NCI-H2171 treated with DMSO at 0.1 percent for 48 hours (cell line): ENCODE measurements at places on chromosomes 7 and 10.

GRCh38 chr10:31116226-31116625 is 84.6 kb upstream of the ZNF438 start:
- DNase-seq, result no peak

- DNase-seq, result no peak
These were observed 35.5 kb upstream of the DGKI start for GRCh38 chr7:137882261-137882668.

DNA sequence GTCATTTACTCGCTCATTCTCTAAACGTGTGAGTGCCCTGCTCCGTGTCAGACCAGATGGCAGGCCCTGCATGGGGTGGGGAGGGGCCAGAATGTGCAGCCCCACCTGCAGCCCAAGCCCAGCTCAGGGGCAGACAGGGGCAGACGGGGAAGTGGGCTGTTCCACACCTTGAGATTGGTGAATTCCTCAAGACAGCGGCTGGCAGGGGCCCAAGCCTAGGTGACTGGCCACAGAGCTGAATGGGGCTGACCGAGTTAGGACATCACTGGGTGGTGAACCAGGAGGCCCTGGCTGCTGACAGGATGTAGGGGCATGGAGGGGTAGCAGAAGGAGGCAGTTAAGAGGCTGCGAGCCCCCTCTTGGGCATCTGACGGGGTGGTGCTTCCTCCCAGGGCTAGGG is 79.1 kb downstream of the MGMT start:
- no peak for DNase-seq

DNA sequence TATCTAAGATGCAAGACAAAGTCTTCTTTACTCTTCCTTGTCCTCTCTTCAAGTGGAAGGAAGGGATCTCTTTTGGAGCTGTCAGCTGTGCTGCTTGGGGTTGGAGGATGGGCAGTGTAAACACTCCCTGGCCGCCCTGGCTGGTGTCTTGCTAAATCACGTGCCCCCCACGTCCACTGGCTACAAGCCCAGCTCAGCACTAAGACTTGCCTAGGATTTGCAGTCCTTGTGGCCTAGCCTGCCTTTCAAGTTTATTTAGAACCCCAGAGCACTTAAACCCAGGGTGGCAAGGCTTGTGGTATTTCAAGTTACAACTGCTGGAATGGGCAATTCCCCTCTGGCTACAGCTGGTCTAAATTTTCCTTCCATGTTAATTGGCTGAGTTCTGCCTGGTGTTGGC is 272.4 kb upstream of the MYO3A start:
- DNase-seq, result no peak

GRCh38 chr7:114688443-114689055 is 233.3 kb upstream of the MDFIC start:
- DNase-seq, result peak; percentile 79

GRCh38 chr7:24503506-24503905 is 69.7 kb upstream of the PALS2 start:
- no peak for DNase-seq

GRCh38 chr7:121360564-121360963 is 31.8 kb downstream of the WNT16 start:
- DNase-seq, result no peak

- no peak for DNase-seq
These were observed 16.7 kb downstream of the DLG5 start for GRCh38 chr10:77909749-77910375.

DNA sequence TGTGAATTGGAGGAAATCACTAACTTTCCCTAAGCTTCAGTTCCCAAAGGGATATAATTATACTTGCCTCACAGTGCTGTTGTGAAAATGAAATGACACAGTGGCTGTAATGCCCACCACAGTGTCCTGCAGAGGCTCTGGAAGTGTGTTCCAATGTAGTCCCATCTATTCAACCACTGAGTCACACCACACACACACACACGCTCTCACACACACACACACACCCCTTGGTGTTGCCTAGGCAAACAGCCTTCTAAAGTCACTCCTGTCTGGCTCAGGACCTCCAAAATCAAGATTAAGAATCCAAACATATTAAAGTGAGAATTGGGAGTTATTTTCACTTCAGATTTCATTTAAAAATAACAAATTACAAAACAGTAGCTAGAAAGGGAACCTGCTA is 73.3 kb downstream of the NRCAM start:
- DNase-seq, result no peak

DNA sequence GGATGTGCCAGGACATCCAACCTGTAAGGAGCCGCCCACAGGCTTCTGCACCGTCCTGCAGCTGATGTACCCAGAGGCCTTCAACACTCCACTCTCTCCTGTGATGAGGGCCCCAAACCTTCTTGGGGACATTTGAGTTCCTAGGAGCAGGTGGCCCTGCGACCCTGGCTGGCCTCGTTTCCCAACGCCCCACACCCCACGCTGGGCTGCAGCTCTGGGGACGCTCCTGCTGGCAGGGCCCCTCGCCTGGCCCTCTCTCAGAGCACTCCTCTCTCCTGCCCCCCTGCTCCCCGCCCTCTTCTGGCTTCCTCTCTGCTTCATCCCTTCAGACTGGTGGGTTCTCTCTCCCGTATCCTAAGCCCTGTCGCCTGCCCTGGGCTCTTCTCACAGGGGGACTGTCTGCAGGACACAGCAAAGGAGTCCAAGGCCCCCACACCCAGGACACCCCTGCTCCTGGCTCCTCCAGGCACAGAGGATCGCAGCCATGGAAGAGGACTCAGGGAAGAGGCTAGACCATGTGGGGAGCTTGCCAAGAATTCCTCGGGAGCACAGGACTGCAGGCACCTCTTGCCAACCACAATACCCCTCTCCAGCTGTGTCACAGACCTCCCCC is 541.4 kb downstream of the TCERG1L start:
- no peak for DNase-seq

- peak; percentile 66 for DNase-seq
These were observed 26.0 kb downstream of the SLC29A3 start for GRCh38 chr10:71344993-71345480.

DNA sequence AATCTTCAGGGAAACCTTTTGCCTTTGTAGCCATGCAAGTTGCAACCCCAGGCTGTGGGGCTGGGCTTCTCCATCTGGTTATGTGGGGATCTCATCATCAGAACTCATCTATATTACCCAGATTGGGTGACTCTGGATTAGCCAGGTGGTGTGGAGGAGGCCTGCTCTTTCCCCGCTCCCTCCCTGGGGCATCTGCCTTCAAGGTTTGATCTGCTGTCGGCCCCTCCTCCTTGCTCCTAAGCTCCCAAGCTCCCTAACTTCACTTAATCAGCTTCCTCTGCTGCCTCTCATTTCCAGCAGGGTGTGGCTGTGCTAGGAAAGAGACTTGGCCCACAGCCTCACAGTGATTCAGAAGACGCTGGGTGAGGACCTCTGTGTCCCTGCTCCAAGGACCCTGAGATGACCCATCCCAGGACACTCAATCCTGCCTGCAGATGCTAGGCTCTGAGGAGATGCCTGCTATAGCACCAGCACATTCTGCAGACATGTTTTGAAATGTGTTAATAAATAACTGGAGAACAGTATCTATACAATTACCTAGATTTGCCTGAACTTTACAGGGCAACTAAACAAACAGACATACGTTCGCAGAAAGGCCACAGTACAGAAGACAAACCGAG is 392.1 kb upstream of the PODXL start:
- peak; percentile 96 for DNase-seq

- DNase-seq, result no peak
These were observed 129.1 kb downstream of the SND1 start for GRCh38 chr7:127781081-127781480.

GRCh38 chr10:26622891-26623290 is 74.6 kb upstream of the PDSS1 start:
- DNase-seq, result no peak

DNA sequence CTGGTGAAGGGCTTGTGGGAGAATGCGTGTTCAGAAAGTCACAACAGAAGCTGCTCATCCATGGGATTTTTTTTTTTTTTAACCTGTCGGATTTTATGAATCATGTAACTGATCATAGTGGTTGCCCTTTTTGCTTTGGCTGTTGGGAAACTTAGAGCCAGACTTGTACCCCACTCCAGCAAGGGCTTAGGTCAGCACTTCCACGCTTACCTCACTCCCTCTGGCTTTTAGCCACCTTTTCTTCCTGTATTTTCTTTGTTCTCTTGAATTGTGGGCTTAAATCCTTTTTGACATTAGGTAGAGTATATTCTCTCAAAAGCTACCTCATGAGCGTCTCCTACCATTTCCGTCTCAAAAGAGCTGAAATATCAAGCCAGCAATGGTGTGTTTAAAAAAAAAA is 113.6 kb upstream of the BTBD16 start:
- DNase-seq, result no peak

DNA sequence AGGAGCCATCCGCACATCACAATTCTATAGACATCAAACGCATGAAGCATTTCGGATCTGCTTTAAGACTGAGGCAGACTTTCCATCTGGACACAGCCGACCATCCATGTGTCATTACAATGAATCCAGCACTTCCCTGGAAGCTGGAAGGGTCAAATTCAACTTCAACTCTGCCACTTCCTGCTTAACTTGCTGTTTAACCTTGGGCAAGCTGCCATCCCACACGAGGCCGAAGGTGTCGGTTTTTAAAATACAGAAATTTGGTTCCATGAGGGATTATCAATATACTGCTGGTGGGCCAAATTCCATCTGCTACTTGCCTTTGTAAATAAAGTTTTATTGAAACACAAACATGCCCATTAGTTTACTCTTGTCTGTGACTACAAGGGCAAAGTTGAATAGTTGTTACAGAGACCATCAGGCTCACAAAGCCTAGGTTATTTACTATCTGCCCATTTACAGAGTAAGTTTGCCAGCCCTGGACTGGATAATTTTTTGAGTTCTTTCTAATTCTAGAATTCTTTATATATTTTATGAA is 134.6 kb downstream of the FAM204A start:
- DNase-seq, result no peak

DNA sequence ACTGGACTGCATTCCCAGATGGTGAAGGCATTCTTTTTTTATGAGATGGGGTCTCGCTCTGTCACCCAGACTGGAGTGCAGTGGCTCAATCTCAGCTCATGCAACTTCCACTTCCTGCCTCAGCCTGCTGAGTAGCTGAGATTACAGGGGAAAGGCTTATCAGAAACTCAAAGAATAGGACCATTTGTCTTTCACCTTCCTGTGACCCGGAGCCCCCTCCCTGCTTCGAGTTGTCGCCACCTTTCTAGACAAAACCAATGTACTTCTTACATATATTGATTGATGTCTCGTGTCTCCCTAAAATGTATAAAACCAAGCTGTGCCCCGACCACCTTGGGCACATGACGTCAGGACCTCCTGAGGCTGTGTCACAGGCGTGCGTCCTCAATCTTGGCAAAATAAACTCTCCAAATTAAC is 1.8 kb upstream of the METTL27 start:
- DNase-seq, result no peak

DNA sequence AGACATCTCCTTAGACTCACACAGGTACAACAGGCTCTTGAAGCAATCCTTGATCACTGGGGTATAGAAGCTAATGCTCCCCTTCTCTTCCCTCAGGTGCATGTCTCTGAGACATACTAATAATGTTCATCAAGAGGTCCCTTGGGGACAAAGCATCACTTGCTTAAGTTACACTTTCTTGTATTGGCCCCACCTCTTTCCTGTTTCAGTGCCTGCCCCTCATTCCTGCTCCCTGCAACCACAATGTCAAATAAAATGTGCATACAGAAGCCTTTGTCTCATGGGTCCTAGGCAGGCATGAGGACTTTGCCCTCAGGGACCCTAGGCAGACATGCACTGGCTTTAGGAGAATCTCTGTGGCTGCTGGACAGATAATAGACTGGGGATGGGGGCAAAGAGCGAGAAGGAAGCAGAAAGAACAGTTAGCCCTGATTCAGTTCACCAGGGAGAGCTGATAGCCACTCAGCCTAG is 175.0 kb upstream of the NPY start:
- DNase-seq, result no peak

GRCh38 chr10:72800000-72800740 is 93.4 kb upstream of the OIT3 start:
- DNase-seq, result no peak

DNA sequence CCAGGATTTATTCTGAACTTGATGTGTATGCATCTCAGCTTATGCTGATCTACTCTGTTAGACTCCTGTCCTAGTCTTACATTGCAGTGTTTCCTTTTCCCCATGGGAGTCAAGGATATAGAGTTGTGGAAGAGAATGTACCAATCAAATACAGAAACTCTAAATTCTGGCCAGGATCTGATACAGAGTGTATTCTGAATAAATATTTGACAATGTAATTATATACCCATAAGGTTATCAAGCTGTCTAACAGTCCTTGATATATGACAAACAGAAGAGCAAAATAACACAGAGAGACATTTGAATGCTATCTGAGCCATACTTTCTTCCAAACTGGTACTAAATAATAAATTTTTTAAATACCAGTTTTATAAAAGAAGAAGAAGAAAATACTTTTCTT is 116.8 kb downstream of the ETV1 start:
- DNase-seq, result no peak

GRCh38 chr7:116706668-116707126 is 34.7 kb downstream of the MET start:
- peak; percentile 38 for DNase-seq

- DNase-seq, result no peak
These were observed 2.7 kb downstream of the LRRC27 start for GRCh38 chr10:132334631-132335188.

- no peak for DNase-seq
These were observed 77.5 kb downstream of the ARID5B start for GRCh38 chr10:61978965-61979364.

- no peak for DNase-seq
These were observed 1.1 kb downstream of the ACTR1A start for GRCh38 chr10:102501201-102502028.

DNA sequence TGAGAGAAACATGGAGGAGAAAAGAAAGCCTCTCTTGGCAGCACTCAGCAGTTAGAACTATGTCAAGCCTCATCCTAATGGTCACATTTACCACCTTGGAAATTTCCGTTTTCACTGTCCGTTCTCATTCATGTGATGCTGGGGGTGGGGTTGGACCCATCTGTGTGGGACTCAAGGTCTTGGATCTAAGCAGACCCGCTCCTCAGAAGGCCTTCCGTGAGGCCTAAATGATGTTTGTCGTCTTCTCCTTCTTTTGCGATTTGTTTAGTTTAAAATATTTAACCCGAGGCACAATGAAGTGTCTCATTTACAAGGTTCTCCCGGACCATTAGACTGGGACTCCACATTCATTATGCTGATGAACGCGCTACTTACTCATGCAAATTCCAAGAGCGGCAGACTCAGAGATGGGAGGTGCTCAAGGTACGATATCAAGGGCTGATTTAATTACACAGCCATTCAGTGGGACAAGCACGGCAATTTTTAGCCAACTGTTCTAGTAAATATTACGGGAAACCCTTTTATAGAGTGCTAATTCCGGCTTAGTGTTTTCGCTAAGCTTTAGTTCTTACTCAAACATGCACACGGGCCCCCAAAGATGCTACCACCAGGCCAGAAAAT is 109.1 kb upstream of the EFCAB10 start:
- no peak for DNase-seq

DNA sequence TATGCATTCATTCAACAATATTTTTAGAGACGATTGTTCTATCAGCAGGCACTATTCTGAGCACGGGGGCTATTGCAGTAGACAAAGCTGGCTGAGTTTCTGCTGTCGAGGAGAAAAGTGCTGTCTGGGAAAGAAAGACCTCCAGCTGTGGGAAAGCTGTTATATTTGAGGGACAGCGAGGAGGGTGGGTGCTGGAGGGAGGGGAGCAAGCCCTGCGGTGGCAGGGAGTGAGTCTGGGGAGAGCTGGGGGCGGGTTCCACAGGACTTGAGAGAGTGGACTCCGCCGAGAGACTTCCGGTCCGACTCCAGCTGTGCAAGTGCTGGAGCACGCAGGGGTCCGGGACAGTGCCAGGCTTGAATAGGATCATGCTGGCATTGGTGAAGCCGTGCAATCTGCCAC is 602.1 kb upstream of the FOXK1 start:
- no peak for DNase-seq

GRCh38 chr10:7892146-7892545 is 73.8 kb downstream of the TAF3 start:
- no peak for DNase-seq
